ENCODE measurements at places on chromosomes 7 and 10. TPM values are rescaled to one million over a fixed set of nuclear protein-coding genes. Genes with fewer than 3 reads are reported as not detected.

DNA sequence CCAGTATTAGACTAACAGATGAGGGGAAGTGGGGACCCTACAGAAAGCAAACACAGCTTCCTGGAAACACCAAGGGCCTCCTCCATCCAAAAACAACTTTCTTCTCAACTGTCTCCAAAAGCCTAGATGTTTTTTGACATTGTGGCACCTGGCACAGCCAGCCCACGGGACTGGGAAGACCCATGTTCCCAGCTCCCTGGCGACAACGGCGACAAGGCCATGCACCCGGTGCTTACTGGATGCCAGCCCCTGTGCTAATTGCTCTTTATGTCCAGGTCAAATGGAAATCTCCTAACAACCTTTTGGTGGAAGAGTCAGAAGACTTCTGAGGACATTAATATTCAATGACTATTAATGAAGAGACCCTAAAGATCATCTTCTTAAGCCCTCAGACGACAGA, 7.1 kb downstream of the FGFR2 start:
- H3K4me1 ChIP-seq, result no peaks in the 10 kb centered on the region
- no peak for DNase-seq

GRCh38 chr7:23759671-23760391, 49.8 kb downstream of the STK31 start:
- DNase-seq, result no peak
- no peaks in the 10 kb centered on the region for H3K4me1 ChIP-seq
- H3K27ac ChIP-seq, result no peak overlapping the region
- H3K27me3 ChIP-seq, result no peaks in the 10 kb centered on the region

DNA sequence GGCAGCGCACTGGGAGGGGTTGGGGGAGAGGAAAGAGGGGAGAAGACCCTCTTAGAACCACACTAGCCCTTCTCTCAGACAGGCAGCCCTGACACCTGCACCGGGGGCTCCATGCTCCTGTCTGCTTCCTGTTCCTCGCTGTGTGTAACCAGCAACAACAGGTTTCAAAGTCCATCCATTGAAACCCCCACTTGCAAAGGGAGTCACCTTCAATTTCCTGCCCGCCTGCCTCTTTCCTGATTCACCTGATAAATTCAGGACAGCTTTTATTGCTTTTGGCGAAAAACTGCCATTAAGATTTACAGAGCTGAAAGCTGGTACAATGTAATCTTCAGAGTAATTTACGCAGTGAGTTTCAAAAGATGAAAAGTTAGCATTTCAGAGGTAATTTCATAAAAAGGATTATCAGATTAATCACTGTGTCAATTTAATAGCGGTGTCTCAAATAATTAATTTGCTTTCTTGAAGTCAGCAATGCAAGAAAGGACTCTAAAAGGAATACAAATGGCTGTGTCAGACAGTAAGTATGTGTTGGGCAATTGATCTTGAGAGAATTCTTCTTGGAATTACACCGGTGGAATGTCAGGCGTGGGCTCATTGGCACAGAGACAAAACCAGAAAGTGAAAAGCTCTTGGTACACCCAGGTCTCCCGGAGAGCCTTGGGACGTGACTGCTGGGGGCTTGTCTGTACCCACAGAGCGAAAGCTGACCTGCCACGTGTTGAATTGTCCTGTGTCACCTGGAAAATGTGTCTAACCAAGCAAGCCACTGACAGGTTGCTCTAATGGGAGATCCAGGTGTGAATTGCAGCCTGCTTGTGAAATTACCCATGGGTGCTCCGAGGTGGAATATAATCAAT, 60.7 kb downstream of the TMEM209 start:
- no peak overlapping the region for H3K27ac ChIP-seq
- no peak for DNase-seq
- H3K36me3 ChIP-seq, result no peaks in the 10 kb centered on the region
- peaks cover 9% of the 10 kb centered on the region for H3K4me1 ChIP-seq
- no peaks in the 10 kb centered on the region for H3K27me3 ChIP-seq
- no peak overlapping the region for H3K4me3 ChIP-seq

DNA sequence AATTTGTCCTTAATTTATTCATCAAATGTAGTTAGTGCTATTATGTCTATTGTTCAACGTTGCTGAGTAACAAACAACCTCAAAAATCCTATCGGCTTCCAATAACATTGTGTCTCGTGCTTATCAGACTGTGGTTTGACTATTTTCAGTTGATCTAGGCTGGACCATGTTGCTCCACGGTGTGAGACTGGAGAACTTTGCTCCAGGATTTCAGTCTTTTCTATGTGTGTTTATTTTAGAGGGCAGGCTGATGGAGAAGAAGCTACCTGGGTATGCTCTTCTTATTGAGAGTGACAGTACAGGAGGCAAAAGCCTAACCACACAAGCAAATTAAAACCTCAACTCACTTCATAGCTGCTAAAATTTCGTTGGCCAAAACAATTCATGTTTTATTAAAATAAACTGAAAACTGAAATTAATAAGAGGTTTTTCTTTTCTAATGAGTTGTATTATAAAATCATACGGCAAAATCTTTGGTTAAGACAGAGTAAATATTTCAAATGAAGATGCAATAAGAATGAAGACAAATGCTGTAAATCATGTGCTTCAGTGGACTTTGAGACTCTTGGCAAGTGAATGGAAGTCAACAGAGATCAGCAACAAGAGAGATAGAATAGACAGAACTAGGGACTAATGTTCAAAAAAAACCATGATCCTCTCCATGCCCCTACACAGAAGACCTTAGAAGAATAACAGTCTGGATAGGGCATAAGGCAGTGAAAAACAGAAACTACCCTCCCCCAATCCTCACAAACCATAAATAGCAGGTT, 418.0 kb upstream of the ETV1 start:
- H3K4me3 ChIP-seq, result no peak overlapping the region
- H3K27me3 ChIP-seq, result no peaks in the 10 kb centered on the region
- H3K4me1 ChIP-seq, result no peaks in the 10 kb centered on the region
- no peaks in the 10 kb centered on the region for H3K36me3 ChIP-seq

DNA sequence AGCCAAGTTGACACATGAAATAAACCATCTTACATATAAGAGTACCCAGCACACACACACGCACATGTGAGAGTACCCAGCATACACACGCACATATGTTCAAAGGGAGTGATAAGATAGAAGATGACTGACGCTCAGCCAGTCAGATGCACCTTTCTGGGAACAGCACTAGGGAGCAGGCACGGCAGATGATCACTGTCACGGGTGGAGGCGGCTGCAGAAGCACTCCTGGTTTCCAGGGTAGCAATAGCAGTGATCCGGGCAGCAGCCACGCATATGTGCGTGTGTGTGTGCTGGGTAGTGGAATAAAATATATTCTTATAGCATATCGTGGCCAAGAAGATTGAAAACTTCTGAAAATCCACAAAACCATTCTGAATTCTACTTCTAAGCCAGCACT, 85.8 kb upstream of the NAMPT start:
- no peaks in the 10 kb centered on the region for H3K4me1 ChIP-seq
- no peaks in the 10 kb centered on the region for H3K36me3 ChIP-seq
- H3K27ac ChIP-seq, result no peak overlapping the region

- no peak overlapping the region for H3K4me3 ChIP-seq
- no peaks in the 10 kb centered on the region for H3K27me3 ChIP-seq
- DNase-seq, result no peak
- H3K27ac ChIP-seq, result no peak overlapping the region
- H3K36me3 ChIP-seq, result no peaks in the 10 kb centered on the region
Observed at GRCh38 chr10:32412499-32412853, 33.5 kb upstream of the CCDC7 start.

DNA sequence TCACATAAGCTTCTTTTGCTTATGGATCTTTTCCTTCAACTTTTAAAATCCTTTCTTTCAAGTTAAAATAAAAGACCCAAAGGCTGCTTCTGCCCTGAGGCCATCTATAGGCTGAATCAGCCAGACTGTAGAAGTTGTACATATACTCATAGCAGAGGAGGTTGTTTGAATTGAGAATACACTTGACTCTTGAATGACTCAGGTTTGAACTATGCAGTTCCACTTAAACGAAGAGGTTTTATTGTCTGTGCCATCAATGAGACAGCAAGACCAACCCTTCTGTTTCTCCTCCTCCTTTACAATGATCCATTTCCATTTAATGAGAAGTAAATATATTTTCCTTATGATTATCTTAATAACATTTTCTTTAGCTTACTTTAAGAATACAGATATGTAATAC, 5.8 kb downstream of the ZNF365 start:
- no peaks in the 10 kb centered on the region for H3K27me3 ChIP-seq
- H3K4me3 ChIP-seq, result no peak overlapping the region
- no peak overlapping the region for H3K27ac ChIP-seq
- H3K36me3 ChIP-seq, result no peaks in the 10 kb centered on the region
- H3K4me1 ChIP-seq, result no peaks in the 10 kb centered on the region

- H3K36me3 ChIP-seq, result no peaks in the 10 kb centered on the region
- H3K4me3 ChIP-seq, result no peak overlapping the region
- no peaks in the 10 kb centered on the region for H3K27me3 ChIP-seq
- no peaks in the 10 kb centered on the region for H3K4me1 ChIP-seq
- H3K27ac ChIP-seq, result no peak overlapping the region
Observed at GRCh38 chr7:112296432-112296831, 89.9 kb downstream of the ZNF277 start.

GRCh38 chr10:124894569-124895215, 47.2 kb upstream of the ZRANB1 start:
- no peak overlapping the region for H3K4me3 ChIP-seq
- H3K27me3 ChIP-seq, result no peaks in the 10 kb centered on the region
- no peaks in the 10 kb centered on the region for H3K36me3 ChIP-seq
- H3K4me1 ChIP-seq, result no peaks in the 10 kb centered on the region
- no peak for DNase-seq

DNA sequence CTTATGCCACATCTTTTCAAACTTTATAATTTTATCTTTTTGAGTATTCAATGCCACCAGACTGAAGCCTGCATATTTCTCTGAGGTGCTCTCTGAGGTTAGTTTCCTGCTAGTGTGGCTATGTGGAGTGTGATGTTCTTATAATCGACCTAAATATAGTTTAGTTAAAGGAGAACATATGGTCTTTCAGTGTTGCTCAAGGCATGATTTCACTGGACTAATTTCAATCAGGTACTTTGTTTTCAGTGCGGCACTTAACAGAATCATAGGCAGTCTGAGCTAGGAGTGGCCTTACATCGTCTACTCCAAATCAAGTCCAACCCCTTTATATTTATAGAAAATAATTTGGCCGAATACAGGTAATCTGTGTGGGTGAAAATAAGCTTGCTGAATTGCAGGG, 134.2 kb downstream of the NXPH1 start:
- no peak overlapping the region for H3K4me3 ChIP-seq
- no peak overlapping the region for H3K27ac ChIP-seq
- H3K36me3 ChIP-seq, result no peaks in the 10 kb centered on the region

DNA sequence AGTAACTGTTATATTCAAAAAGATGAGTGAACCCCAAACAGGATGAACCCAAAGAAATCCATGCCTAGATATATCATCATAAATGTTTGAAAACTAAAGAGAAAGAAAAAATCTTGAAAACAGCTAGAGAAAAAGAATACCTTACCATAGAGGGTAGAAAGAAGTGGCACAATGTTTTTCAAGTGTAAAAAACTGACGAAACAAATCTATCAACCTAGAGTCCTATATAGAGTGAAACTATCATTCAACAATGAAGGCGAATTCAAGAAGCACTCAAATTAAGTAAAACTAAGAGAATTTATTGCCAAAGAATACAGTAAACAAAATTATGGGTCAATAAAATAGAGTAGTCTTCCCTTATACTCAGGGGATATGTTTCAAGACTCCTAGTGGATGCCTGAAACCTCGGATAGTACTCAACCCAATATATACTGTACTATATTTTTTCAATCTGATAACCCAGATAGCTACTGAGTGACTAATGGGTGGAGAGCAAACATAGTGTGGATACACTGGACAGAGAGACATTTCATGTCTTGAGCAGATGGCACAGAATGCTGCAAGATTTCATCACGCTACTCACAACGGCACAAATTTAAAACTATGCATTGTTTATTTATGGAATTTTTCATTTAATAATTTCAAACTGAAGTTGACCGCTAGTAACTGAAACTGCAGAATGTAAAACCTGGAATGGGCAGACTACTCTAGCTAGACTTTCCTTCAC, 52.6 kb upstream of the TMEM106B start:
- H3K27me3 ChIP-seq, result no peaks in the 10 kb centered on the region
- no peaks in the 10 kb centered on the region for H3K4me1 ChIP-seq
- no peak overlapping the region for H3K27ac ChIP-seq
- H3K36me3 ChIP-seq, result no peaks in the 10 kb centered on the region
- no peak overlapping the region for H3K4me3 ChIP-seq

DNA sequence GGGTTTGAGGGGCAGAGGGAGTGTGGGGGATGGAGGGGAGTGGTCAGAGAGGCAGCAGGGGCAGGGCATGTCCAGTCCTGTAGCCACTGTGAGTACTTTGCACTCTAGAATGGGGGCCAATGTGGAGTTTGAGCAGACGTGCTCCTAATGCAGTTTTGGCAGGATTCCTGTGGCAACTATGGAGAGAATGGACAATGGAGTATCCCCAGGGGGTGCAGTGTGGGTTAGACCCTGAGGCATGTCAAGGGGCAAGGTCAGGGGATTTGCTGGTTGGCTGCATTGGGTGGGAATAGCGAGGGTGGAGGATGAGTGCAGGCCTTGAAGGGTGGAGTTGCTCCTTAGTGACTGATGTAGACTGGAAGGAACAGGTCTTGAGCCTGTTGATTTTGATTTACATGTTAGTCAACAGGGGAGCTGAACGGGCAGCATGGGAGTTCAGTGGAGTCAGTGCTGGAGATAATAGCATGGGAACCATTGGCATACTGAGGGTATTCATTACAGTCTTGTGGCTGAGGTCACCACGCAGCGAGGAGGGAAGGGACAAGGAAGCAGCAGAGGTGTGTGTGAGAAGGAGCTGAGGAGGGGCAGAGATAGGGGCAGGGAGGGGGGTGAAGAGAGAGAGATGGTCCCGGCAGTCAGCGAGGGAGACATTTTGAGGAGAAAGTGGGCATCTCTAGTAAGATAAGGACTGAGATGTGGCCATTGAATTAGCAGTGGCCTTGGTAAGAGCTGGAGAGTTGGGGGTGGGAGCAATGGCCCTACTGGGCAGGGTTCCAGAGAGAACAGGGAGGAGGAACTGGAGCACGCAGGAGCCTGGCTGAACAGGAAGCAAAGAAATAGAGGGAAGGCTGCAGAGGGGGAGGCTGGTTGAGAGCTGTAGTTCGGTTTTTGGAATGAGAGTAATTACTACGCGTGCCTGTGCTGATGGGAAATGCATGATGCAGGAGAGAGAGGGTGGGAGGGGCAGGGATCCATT, 112.7 kb downstream of the CCNY start:
- DNase-seq, result no peak
- H3K27me3 ChIP-seq, result no peaks in the 10 kb centered on the region
- no peaks in the 10 kb centered on the region for H3K36me3 ChIP-seq
- H3K4me3 ChIP-seq, result no peak overlapping the region
- peak overlapping the region; percentile 10 for H3K27ac ChIP-seq
- peaks cover 2% of the 10 kb centered on the region for H3K4me1 ChIP-seq

The NUTM2A gene
- total RNA-seq, result 0.83 TPM

Measured in Peyer's patch (tissue), 4 donors.